Activated CD4-positive, alpha-beta T cell treated with anti-CD3 and anti-CD28 coated beads, Interleukin-2, Interleukin-4, amounts not matched to agents 100 ng/mL and 50 ng/mL, durations not matched to agents 16 hours and 8 hours (primary cell): ENCODE measurements at places on chromosomes 11 and 22.

DNA sequence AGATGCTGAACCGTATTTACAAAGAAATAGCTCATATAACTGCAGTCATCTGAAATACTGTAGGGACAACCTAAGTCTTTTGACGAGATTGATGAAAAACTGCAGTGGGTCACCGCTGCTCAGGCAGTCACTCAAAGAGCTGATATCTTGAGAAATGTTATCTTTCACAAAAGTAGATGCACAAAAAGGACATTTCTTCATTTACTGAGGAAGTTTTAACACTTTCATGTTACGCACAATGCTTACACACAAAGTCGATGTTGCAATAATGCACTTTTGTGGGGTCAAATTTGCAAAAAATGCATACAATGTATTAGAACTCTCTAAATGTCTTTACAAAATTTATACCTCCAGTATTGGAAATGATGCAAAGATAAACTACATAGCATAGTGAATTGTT is 16.2 kb upstream of the OR10V1 start:
- no peak for DNase-seq

DNA sequence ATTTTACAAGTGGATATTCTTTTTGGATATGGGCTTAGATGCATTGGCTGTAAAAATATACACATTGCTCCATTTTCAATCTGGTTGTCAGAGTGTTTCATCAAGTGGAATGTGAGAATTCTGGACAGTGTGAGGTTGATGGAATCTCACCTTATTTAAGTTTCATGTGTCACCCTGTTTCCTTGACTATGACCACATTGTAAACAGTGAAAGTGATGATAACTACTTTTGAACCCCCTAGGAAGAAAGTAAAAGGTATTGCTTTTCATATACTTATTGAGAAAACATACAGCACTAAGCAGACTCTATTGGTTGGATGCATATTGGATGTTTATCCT is 490.5 kb upstream of the RAG2 start:
- DNase-seq = no peak

- no peak for DNase-seq
Observed at GRCh38 chr11:63622323-63622722, 8.1 kb upstream of the PLAAT3 start.

GRCh38 chr11:103958475-103959215 is 77.8 kb upstream of the DDI1 start:
- no peak for DNase-seq

DNA sequence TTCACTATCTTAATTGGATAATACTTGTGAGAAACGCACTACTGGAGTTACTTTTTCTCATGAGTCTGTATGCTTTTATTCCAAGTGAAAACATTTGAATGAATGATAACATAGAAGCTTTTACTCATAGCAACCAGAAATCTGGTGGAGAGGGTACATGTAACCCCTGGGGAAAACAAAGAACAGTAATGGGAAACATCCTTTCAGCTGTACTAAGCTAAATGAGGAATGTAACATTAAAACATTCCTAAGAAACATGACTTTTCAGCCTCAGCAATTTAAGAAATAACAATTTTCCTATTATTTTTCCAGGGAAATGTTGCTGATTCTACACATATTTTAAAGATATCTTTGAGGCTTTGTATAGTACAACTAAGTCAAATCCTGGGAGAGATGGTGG is 97.2 kb upstream of the CEP126 start:
- DNase-seq = no peak
